Common myeloid progenitor, CD34-positive (primary cell): ENCODE measurements at places on chromosomes 4 and X.

DNA sequence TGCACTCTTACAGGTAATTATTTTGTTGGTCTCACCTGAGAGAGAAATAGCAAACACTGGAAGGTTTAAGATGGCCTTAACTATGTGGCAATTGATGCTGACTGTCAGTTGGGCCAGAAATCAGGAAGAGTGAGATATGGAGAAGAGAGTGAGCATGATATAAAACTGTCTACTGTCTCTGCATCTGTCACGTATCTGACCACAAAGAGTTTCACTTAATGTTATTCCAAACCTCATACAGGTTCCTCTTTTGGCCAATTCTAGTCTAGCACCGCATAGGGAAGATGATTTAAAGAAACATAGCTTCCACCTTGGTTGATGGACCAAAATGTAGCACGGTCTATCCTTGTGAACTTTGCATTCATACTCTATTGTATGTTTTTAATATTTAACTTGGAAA lies 381.0 kb upstream of the BOD1L1 start:
- peak; percentile 75 for DNase-seq

GRCh38 chr4:11618666-11619282 lies 190.1 kb upstream of the HS3ST1 start:
- DNase-seq = no peak

DNA sequence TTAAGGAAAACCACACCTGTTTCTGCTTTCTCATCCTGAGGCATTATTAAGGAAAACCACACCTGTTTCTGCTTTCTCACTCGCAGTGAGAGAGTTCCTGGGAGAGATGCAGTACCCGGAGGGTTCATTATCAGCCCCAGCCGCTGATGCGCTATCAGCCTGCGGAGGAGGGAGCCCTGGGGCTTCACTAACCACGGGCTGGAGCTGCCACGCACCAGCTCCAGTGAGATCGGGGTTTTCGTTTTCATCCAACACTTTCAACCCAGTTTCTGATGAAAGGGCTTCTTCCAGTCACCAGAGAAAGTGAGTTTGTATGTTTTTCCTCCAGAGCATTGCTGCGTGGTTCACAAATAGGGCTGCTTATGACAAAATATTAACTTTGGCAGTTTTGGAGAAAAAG lies 93.2 kb upstream of the PRKX start:
- DNase-seq = peak; percentile 41

GRCh38 chr4:89939546-89939945 lies 44.9 kb downstream of the MMRN1 start:
- DNase-seq = no peak

- DNase-seq = no peak
These were observed 71.3 kb downstream of the MAP3K15 start for GRCh38 chrX:19443869-19444526.

- no peak for DNase-seq
These were observed 21.3 kb downstream of the IL15 start for GRCh38 chr4:141657550-141658250.
